ENCODE measurements at places on chromosomes 4 and X.

DNA sequence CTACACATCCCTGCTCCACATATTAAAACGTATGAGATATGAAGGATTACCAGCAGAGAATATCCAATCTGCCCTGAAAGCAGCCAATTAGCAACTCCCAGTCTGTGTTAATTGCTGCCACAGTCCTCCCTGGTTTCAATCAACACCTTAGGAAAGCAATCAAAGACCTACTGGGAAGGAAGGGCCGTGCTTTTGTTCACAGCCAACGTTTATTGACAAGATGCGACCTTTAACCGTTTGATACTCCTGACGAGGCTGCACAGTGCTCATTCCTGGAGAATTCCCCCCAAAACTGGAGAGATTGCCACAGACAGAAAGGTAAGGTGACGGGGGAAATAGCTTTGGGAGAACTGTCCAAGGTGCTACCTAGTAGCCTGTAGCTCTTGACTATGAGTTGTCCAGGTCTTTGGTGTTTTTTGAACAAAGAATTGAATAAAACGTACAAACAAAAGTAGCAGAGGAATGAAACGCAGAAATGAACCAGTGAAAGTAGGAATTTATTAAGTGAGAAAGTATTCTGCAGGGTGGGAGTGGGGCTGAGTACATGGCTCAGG lies 596.5 kb downstream of the NLGN4X start:
- DNase-seq = no peak

DNA sequence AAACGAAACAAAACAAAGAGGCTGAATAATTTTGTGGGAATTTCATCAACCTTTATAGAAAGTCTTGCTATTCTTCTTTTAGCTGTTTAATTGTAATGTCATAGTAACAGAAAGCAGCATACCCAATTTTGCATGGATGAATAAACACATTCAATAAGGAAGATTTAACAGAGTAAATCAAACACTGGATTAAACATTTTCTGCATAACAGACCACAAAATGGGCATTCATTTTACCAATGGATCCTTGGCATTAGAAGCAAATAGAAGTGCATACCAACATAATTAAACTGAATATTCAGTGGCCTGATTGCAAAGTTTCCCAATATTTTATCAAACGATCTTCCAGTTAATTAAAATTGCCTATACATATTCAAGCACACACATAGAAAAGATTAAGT lies 4.4 kb upstream of the CHM start:
- no peak for DNase-seq

DNA sequence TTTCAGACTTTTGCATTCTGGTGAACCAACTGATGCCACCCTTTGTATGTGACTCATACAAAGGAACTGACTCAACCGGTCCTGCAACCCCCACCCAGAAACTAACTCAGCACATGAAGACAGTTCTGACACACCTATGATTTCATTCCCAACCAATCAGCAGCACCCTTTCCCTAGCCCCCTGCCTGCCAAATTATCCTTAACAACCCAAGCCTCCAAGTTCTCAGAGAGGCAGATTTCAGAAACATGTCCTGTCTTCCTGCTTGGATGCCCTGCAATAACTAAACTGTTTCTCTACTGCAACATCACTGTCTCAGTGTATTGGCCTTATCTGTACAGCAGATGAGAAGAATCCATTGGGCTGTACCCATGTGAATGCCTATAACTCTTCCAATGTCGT lies 284.7 kb downstream of the CAMK2D start:
- DNase-seq = no peak

DNA sequence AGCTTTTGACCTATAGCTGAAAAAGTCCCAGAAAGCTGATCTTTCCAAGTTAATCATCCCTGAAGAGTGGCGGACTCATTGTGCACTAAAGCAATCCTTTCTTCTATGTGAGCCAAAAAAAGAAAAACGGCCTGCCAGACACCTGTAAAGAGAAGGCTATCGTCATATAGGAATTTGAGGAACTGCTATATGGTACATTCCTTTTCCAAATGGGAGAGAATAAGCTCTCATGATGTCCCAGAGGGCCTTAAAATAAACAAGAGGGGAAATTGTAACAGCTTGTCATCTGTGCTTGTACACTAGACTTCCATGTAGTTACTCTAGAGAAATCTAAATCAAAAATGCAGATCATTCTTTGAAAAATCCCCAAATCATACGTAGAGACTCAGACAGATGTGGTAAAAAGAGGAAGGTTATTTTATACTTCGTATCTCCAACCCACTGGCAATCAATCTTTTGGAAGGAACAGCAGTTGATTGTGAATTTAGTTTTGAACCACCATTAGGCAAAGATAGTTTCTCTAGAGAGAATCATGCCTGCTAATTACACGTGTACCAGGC lies 26.1 kb downstream of the GPR174 start:
- no peak for DNase-seq

- DNase-seq = peak; percentile 51
Observed at GRCh38 chrX:45762699-45763647, 562.3 kb upstream of the DIPK2B start.

DNA sequence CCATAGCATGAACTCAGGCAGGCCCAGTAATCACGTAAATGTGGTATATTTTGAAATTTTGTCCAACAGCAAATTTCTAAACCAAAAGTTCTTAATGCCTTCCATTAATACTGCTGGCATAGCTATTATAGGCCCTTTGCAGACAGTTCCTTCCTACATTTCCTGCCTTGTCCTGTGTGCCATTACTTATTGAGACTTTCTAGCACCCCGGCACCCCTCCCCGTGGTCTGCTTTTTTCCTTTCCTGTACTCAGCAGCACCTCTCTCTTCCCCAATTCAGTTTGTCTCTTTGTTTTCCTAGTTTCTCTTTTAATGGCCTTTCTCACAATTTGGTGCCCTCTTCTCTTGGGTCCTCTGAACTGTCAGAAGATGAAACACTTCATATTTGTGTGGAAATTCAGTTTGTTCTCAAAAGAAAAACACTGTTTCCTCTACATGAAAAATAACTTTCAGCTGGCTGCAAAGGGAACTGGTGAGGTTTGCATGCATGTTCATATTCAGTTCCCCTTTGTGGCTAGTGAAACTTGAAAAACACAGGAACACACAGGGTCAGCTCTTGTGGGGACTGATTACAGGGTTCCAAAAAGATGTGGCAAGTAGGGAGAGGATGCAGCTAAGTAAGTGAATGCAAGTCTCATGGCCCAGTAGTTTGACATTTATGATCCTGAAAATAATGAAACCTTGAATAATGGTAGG lies 17.1 kb downstream of the GPR34 start:
- DNase-seq = peak; percentile 73

- no peak for DNase-seq
Observed at GRCh38 chr4:184392316-184392715, 82.0 kb downstream of the IRF2 start.
